Amniotic stem cell (primary cell): ENCODE measurements at places on chromosomes 3 and 15.

DNA sequence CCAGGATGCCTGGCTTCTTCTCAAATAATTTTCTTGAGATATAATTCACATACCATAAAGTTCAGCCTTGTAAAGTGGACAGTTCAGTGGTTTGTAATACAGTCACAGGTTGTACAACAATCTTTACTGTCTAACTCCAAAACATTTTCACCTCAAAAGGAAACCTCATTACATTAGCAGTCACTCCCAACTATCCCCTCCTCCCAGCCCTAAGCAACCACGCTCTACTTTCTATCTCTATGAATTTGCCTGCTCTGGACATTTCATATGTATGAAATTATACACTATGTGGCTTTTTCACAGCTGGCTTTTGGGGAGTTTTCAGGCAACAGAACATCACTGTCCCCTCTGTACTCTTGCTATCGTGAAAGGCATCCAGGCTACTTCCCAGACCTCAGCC, 17.5 kb downstream of the TGM5 start:
- no peak for DNase-seq

DNA sequence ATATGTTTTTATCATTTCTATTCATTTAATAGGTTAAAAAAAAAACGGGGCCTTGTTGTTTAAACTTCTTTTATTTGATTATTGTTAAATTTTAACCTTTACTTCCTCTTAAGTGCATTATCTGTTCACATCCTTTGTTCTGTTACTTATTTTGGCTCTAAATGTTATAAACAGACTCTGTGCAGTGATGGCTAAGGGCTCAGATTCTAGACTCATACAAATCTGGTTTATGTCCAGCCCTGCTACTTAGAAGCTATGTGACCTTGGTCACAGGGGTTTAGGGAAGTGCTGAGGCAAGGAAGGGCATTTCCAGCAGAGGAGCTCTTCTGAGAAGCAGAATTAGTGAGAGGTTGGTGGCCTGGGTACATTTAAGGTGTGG, 55.3 kb upstream of the VILL start:
- no peak for DNase-seq

GRCh38 chr15:73369154-73369694, 466 bp upstream of the HCN4 start:
- DNase-seq = no peak

GRCh38 chr3:13146643-13147143, 73.5 kb upstream of the IQSEC1 start:
- no peak for DNase-seq

GRCh38 chr3:177860184-177860583, 662.9 kb upstream of the TBL1XR1 start:
- DNase-seq = no peak

DNA sequence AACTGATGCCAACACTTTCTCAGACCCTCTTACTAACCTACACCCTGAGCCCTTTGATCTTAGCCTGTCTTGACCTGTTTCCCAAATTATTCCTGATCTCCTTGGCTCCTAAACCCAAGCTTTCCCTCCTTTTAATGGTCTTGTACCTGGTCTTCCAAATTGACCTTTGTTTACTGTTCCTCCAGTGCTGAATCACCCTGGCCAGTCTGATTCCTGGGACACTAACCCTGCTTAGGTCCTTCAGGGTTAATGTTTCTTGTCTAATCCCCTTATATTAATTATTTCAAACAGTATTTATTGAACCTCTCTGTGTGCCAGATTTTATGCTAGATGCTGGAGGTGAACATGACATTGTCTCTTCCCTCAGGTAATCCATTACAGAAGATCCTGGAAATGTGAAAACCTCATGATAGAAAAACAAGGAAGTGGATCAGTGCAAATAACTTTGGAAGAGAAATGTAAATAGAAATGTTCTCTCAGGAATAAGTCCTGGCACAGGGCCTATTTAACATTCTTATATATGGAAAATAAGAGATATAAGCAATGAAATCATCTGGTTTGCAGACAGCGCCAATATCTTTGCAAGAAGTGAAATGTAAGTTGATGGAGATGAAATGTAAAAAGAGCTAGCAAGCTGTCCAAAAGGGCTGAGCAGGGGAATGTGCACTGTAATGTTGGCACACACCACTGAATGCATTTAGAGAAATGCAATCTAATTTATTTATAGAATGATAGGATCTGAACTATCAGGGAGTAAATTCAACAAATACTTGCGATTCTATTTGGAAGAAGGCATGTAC, 20.7 kb downstream of the HGD start:
- DNase-seq = no peak

DNA sequence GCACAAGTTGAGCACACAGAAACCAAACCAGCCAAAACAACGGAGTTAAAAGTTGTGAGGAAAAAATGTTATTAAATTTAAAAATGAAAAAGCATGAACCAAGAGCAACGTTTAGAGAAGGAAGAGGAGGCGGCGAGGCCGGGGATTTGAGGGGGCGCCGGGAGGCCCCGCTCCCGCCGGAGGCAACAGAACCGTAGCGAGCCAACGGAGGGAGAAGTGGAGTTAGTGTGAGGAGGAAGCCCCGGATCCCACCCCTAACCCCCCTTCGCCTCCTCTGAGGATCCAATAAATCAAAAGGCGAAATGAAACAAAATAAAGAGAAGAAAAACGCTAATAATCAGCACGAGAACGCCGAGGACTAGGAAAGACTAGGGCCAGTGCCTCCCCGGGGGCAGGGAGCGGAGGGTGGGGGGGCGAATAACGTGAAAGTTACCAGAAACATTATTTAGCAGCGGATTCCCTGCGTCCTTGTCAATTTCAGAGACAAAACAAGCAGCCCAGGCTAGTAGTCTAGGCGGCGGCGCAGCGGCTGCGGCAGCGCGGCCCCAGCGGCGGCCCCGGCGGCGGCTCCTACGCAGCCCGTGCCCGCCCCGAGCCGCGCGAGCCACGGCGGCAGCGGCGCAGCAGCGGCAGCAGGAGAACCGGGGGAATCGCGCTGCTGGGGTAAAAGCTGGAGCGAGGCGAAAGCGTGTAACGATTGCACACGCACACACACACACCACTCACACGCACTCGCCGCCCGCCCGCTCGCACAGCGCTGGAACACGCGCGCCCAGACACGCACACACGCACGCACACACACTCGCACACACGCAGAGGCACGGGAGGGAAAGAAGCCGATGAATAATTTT, 1.7 kb downstream of the MEIS2 start:
- no peak for DNase-seq

DNA sequence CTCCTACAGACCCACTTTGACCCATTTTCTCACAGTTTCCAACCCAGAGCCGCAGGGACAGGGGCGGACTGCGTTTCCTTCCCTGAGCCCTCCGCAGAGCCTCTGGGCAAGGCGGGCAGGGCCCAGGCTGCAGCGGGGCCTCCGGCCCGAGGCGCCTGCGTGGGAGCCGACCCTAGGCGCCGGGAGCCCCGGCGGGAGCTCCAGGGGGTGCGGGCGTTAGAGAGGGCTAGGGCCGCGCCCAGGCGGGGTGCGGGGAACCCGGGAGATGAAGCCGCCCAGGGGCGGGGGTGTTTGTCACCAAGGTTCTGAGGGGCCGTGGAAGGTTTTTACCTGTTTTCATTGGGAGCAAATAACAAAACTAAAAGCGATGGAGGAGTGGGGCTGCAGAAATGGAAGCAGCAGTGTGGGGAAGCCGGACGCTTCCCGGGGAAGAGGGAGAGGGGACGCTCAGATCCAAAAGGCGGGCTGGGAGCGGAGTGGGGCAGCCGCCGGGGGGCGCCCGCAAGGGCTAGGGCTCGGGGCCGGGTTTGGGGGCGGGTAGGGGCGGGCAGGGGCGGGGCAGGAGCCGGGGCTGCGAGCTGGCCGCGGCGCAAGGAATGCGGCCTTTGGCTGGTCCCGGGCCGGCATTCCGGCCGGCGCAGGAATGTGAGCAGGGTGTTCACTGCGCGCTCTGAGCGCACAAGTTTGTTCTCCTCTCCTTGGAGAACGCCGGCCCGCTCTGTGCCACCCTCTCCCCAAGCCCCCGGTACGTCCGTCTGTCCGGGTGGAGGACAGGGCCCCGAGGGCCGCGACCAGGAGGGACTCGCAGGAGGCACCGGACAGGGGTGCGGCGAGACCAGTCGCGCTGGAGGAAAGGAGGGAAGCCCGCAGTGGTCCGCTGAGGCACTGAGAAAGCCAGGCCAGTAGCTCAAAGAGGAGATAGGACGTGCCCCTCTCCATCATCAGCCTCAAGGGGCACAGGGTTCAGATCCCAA, 61.1 kb downstream of the AMOTL2 start:
- no peak for DNase-seq
